ENCODE measurements at places on chromosomes 5 and 9. TPM values are rescaled to one million over a fixed set of nuclear protein-coding genes. Genes with fewer than 3 reads are reported as not detected.

DNA sequence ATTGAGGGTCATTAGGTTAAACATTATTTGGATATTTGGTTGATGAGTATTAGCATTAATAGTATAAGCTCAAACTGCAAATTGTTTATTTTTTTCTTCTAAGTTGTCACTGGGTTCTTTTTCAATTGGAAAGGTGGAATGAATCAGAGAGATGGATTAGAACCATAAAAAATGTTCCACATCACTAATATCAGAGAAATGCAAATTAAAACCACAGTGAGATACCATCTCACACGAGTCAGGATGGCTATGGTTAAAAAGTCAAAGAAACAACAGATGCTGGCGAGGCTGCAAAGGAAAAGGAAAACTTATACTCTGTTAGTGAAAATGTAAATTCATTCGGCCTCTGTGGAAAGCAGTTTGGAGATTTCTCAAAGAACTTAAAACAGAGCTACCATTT lies 122.8 kb downstream of the CCDC192 start:
- no peak for DNase-seq
- no peak overlapping the region for H3K27ac ChIP-seq
- peaks cover 11% of the 10 kb centered on the region for H3K4me1 ChIP-seq
- no peaks in the 10 kb centered on the region for H3K27me3 ChIP-seq

- H3K36me3 ChIP-seq, result no peaks in the 10 kb centered on the region
- no peaks in the 10 kb centered on the region for H3K27me3 ChIP-seq
- no peak overlapping the region for H3K27ac ChIP-seq
- DNase-seq, result no peak
Observed at GRCh38 chr9:1939466-1939865, 75.7 kb upstream of the SMARCA2 start.

DNA sequence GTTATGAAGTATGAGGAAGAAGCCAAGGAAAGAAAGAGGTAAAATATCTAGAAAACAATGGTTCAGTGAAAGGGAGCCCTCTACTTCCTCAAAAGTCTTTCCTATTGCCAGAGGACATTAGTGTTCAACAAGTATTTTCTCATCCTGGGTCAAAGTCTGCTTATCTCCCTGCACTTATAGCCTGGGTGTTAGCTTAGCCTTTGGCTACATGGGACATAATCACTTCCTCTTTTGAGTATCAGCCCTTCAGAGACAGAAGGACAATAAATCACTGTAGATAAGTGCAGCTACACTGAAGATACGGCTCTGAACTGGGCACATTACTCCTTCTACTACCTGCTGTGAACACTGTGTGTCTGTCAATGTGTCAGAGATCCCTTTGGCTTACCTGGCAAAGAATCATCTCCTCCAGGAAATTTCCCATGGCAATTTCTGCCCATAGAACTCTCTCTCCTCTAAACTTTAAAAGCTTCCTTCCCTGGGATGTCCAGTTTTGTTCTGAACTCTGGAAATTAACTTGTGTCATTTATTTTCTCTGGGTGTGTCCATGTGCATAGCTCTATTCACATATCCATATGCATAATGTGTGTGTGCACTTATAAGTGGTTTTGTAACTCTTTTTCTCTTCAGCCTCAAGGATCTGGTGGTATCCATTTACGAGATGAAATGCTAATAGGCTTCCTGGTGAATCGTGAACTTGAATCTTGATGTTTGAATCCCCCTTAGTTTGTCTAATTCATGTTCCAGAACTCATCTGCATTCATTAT lies 30.0 kb upstream of the RECK start:
- no peak overlapping the region for H3K27ac ChIP-seq
- DNase-seq, result no peak
- peaks cover 4% of the 10 kb centered on the region for H3K4me1 ChIP-seq
- no peak overlapping the region for H3K4me3 ChIP-seq
- H3K36me3 ChIP-seq, result no peaks in the 10 kb centered on the region

GRCh38 chr9:86550401-86550800 lies 196.2 kb upstream of the TUT7 start:
- peaks cover 7% of the 10 kb centered on the region for H3K27me3 ChIP-seq
- H3K27ac ChIP-seq, result no peak overlapping the region
- DNase-seq, result no peak
- peaks cover 38% of the 10 kb centered on the region for H3K4me1 ChIP-seq
- H3K36me3 ChIP-seq, result peaks cover 6% of the 10 kb centered on the region

- DNase-seq, result no peak
- no peaks in the 10 kb centered on the region for H3K36me3 ChIP-seq
- peaks cover 7% of the 10 kb centered on the region for H3K4me1 ChIP-seq
- H3K4me3 ChIP-seq, result no peak overlapping the region
Observed at GRCh38 chr5:175098301-175098700, 345.7 kb downstream of the DRD1 start.

DNA sequence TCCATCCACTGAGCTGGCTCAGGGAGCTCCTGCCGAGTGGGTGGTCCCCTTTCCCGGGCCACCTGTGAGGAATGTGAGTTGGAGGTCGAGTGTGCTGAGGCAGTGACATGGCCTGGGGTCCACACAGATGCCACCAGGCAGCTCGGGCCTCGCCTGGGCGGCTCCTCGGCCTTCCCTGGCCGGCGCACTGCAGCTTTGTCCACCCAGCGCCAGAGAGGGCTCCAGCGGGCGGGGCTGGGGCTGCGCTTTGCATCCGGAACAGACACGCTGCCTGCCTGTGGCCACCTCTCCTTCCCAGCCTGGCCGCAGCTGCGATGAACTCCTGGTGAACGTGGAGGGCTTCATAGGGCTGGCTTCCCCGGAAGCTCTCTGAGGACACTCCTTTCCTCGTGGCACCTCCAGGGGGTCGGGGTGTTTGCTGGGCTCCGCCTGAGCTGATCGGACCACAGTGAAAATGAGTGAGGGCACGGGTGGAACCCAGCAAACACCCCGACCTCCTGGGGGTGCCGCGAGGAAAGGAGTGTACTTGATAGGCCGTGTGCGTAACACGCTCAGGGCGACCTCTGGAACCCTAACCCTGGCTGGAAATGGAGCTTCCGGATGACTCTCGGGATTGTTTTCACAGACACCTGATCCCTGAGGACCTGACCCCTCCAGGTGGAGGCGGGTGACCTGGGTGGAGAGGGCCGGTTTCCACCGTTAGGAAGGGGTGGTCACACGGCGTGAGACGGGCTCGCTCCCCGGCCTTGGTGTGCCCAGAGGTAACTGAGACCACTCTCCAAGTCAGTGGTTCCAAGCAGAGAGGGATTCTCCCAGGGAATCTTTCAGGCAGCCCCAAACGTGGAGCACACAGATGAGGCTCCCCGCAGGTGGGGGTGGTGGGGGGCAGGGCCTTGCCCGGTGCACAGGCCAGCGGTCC lies 31.8 kb upstream of the RXRA start:
- H3K27ac ChIP-seq, result no peak overlapping the region
- H3K4me1 ChIP-seq, result peaks cover 2% of the 10 kb centered on the region
- H3K27me3 ChIP-seq, result no peaks in the 10 kb centered on the region
- DNase-seq, result peak; percentile 30
- H3K36me3 ChIP-seq, result no peaks in the 10 kb centered on the region
- H3K4me3 ChIP-seq, result no peak overlapping the region

Gene SLC44A1
- 45.9 TPM for total RNA-seq

DNA sequence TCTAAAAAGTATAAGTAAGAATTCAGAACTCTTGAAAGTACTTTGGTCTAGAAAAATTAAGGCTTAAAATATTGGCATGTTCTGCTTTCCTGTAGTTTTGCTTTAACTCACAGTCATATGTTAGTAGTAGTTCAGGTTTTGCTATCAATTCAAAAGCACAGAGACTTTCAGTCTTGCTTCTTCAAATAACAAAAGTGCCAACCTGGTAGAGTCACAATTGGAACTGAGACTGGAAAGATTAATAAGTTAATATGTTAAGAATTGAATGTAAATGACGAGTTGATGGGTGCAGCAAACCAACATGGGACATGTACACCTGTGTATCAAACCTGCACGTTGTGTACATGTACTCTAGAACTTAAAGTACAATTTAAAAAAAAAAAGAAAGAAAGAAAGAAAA lies 822.3 kb downstream of the MTRR start:
- H3K27me3 ChIP-seq, result no peaks in the 10 kb centered on the region
- no peak overlapping the region for H3K4me3 ChIP-seq
- H3K4me1 ChIP-seq, result peaks cover 14% of the 10 kb centered on the region
- DNase-seq, result no peak

Gene SLC2A6
- total RNA-seq, result 14.2 TPM

GRCh38 chr9:135243201-135244190 lies 156.0 kb downstream of the OLFM1 start:
- peaks cover 9% of the 10 kb centered on the region for H3K4me1 ChIP-seq
- H3K4me3 ChIP-seq, result no peak overlapping the region
- peak overlapping the region; percentile 86 for H3K27ac ChIP-seq

DNA sequence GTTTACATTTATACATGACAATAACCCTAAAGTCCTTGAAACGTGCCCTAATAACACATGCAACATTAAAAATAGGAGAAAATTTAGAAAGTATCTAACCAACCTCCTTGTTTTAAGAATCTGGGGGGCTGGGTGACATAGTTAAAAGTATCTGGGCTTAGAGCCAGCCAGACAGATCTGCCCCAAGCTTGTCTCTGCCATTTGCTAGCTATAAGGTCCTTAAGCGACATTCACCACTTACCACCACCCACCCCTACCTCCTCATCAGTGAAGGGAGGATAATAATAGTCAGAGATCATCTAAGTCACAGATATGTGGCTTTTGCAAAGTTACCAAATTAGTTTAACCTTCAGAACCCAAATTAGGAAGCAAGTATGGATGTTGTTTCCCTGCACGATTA lies 33.8 kb upstream of the CAST start:
- H3K27me3 ChIP-seq, result no peaks in the 10 kb centered on the region
- no peak overlapping the region for H3K4me3 ChIP-seq
- no peak for DNase-seq
- H3K27ac ChIP-seq, result no peak overlapping the region
- H3K4me1 ChIP-seq, result peaks cover 17% of the 10 kb centered on the region
- H3K36me3 ChIP-seq, result no peaks in the 10 kb centered on the region

DNA sequence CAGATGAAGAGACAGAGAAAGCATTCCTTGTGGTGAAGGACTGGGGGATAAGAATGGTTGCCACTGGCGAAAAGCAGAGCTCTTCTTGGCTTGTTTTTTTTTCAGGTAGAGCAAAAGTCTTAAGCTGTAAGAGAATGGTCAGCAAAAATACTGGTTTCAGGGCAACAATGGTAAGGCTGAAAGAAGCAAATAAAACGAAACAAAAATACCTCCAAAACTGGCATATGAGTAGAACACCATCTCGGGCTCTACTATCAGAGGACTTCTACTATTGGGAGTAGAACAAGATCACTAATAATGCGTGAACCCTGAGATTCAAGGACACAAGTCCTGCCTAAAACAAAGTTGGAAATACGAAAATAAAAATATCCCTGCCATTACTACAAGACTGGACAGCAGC lies 1823.2 kb upstream of the CDH6 start:
- H3K27me3 ChIP-seq, result no peaks in the 10 kb centered on the region
- no peaks in the 10 kb centered on the region for H3K4me1 ChIP-seq
- no peak for DNase-seq
- no peaks in the 10 kb centered on the region for H3K36me3 ChIP-seq
- no peak overlapping the region for H3K27ac ChIP-seq
- H3K4me3 ChIP-seq, result no peak overlapping the region

- no peak overlapping the region for H3K4me3 ChIP-seq
- H3K27ac ChIP-seq, result no peak overlapping the region
- no peak for DNase-seq
- peaks cover 17% of the 10 kb centered on the region for H3K36me3 ChIP-seq
- no peaks in the 10 kb centered on the region for H3K4me1 ChIP-seq
Observed at GRCh38 chr5:76705574-76705973, 10.4 kb upstream of the F2R start.

- DNase-seq, result no peak
- no peak overlapping the region for H3K27ac ChIP-seq
- no peaks in the 10 kb centered on the region for H3K27me3 ChIP-seq
- H3K36me3 ChIP-seq, result peaks cover 5% of the 10 kb centered on the region
Observed at GRCh38 chr5:175821790-175822211, 49.6 kb upstream of the CPLX2 start.

- H3K4me3 ChIP-seq, result no peak overlapping the region
- no peaks in the 10 kb centered on the region for H3K4me1 ChIP-seq
- DNase-seq, result no peak
Observed at GRCh38 chr5:164375051-164375450, 869.6 kb downstream of the MAT2B start.

DNA sequence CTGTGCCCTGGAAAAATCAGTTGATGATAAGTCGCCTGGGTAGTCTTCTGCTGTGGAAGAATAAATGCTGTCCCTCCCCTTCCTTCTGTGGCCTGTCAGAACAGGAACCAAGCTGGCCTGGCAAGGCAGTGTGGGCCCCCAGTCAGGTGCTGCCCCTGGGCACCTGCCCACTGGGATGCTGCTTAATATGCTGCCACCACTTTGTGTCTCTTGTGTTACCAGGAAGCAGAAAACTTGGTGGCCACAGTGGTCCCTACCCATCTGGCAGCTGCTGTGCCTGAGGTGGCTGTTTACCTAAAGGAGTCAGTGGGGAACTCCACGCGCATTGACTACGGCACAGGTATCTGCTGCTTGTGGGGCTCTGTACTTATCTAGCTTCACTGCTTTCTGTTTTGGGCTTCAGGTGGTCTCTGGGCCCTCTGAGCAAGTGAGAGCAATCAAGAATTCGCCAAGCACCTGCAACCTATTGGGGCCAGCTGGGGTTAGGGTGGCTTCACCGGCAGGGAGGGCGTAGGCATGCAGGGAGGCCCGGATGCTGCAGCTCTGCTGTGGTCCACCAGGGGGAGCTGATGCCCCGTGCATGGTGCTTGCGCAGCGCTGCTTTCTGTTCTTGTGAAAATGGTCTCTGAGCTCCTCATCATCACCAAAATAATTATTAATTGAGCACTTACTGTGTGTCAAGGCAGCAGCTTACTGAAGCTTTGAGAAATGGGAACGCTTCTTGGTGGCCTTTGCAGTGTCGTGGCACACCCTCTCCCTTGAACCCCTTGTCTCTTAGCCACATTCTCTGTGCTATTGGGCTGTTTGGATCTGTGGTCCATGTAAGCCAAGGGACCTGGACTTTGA lies 20.3 kb downstream of the PTPA start:
- DNase-seq, result peak; percentile 91
- no peaks in the 10 kb centered on the region for H3K27me3 ChIP-seq
- peaks cover 61% of the 10 kb centered on the region for H3K36me3 ChIP-seq
- no peak overlapping the region for H3K27ac ChIP-seq

DNA sequence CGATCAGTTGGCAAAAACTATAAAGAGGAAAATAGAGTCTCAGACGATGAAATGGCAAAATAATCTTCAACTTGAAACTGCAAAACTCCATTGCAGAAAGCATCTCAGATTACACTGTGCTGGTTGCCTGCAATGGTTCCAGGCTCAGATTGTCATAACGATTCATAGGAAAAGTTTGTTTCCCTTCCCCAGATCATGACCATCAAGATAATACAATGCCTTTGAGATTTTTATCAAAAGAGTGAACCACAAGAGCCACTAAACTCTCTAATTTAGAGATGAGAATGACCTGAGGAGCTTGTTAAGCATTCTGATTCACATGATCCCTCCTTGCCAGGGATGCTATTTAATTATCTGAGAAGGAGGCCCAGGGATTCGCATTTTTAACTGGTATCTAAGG lies 52.6 kb upstream of the ITGA1 start:
- no peak overlapping the region for H3K27ac ChIP-seq
- H3K27me3 ChIP-seq, result no peaks in the 10 kb centered on the region

Gene ZNF483
- total RNA-seq, result 65.9 TPM

- DNase-seq, result no peak
- H3K27me3 ChIP-seq, result no peaks in the 10 kb centered on the region
- 0 out of 2 replicates have a peak, but pooled peaks cover 3% of the 10 kb centered on the region for H3K4me1 ChIP-seq
- no peak overlapping the region for H3K4me3 ChIP-seq
- no peaks in the 10 kb centered on the region for H3K36me3 ChIP-seq
Observed at GRCh38 chr5:113792806-113793205, 279.3 kb downstream of the YTHDC2 start.

GRCh38 chr5:132490484-132491367 lies at the start of gene IRF1:
Gene IRF1, minus strand, starts transcription at chr5:132490773. Its CDS starts 1,295 bp downstream, at chr5:132489478.
- H3K4me1 ChIP-seq, result peaks cover 27% of the 10 kb centered on the region
- H3K27ac ChIP-seq, result no peak within 1 kb of the TSS
- peaks cover 14% of the 10 kb centered on the region for H3K36me3 ChIP-seq

Gene FCHO2
- 14.9 TPM for total RNA-seq

Measured in WTC11 (cell line).